ENCODE measurements at places on chromosomes 6 and 20.

DNA sequence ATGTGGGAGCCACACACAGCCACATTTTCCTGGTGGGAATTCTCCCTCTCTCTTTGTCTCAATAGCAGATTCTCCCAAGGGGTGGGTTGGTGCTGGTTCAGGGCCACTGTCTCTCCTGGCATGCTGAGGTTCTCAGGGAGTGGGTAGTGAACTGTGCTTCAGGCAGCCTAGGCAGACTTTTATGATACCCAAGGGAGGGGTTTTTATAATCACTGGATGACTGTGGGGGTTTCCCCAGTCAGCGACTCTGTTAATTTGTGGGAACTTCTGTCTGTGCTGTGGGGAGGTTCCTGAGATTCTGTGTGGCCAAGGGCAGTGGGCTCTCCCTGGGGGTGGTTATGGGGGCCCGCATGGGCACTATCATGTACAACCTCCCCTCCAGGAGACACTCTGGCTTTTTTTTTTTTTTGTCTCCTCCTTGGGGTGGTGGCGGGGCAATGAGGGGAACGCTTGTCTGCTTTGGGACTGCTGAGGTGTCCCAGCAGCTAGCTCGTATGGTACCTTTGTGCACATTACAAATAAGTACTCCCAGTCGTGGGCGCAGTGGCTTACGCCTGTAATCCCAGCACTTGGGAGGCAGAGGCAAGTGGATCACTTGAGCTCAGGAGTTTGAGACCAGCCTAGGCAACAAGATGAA lies 10.0 kb downstream of the PTK7 start:
- DNase-seq, result no peak

- DNase-seq, result no peak
Measured at GRCh38 chr20:20608041-20608440, 104.4 kb downstream of the RALGAPA2 start.

DNA sequence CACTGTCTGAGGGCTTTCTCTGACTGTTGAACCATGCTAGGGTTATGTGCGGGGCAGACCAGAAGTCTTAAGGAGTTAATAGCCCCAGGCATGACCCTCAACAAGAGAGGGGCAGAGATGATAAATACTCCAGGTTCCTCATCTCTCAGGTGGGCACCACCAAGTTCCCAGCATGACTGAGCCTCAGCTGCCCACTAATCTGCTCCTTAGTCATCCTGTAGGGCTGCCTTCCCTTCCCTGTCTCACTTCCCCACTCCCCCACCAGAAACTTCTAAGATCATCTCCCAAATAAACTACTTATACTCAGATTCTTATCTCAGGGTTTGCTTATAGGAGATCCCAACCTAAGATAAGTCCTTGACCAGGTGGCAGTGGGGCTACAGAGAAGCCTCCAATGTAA lies 137.2 kb upstream of the PRND start:
- DNase-seq, result no peak

GRCh38 chr6:97282238-97282725 lies 734 bp downstream of the MMS22L start:
- DNase-seq, result no peak

DNA sequence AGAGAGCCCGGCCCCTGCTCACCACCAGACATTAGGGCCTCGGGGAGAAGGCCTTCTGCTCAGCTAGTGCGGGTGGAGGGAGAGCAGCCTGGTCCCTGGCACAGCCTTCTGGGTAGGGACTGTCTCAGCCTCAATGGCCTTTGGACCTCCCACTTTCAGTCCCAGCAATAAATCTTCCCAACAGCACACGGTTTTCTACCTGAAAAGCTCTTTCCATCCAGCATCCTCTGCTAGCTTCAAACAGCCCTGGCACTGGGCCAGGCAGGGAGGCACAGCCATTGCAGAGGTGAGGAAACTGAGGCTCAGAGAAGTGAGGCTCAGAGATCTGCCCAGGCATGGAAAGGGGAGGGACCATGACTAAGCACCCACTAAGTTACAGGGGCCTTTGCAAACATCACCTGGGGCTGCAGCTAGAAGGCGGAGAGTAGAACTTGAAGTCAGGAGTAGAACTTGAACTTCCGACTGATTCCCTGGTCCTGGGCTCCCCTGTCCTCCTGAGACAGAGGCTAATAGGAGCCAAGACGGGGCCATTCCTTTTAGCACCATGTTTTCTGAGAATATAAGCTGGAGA lies 43.9 kb upstream of the NOL4L start:
- no peak for DNase-seq

DNA sequence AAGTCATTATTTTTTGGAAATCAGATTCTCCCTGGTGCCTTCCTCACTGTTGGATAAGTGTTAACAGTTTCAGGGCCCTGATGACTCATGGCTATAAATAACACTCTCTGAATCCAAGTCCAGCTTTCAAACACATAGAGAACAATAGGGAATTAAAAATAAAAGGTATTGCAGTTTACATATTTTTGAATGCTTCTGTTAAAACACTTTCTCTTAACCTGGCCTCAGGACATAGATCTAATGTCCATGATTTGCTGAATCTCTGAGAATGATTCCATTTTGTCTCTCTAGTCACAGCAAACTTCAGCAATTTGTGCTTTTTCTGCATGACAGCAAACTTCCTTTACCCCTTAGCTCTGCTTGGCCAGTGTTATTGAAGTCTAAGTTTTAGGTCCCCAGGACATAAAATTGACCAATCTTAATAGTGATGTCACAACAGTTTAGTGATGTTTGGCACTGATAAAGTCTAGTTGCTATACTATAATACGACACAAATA lies 1192.4 kb upstream of the CITED2 start:
- peak; percentile 41 for DNase-seq

- DNase-seq, result no peak
Measured at GRCh38 chr6:45712786-45713185, 302.9 kb downstream of the CLIC5 start.

DNA sequence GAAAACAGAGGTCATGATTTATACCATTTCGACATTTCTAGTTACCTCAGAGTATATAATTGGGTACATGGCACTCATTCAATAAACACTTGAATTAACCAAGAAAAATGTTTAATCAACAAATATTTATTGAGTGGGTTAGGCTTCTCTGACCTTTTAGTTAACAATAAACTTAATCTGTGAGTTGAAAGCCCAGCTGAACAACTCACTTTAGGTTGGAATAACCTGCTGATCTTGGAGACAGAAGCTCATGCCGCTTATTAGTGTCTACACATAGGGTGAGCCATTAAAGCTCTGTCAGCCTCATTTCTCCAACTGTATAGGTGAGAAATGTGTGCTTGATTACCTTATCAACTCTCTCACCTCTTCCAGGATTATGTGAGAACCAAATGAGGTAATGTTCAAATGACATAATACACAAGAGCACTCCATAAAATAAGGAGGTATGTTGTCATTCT lies 98.2 kb upstream of the DTNBP1 start:
- DNase-seq, result no peak

GRCh38 chr20:1824181-1824580 lies 71.0 kb upstream of the SIRPA start:
- no peak for DNase-seq

- no peak for DNase-seq
Measured at GRCh38 chr6:51541847-51542246, 545.6 kb downstream of the PKHD1 start.

DNA sequence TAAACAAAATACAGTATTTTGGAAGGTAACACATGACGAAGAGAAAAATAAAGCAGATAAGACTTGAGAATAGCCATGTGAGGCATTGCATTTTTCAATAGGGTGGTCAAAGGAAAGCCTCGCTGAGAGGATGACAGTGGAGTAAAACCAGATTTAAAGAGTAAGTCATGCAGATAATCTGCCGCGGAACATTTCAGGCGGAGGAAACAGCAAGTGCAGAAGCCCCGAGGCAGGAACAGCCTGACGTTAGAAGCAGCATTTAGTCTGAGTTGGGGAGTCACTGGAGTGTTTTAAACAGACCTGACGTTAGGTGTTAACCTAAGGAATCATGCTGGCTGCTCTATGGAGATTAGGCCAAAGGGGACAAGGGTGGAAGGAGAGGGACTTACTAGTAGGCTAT lies 65.0 kb upstream of the VSTM2L start:
- no peak for DNase-seq

DNA sequence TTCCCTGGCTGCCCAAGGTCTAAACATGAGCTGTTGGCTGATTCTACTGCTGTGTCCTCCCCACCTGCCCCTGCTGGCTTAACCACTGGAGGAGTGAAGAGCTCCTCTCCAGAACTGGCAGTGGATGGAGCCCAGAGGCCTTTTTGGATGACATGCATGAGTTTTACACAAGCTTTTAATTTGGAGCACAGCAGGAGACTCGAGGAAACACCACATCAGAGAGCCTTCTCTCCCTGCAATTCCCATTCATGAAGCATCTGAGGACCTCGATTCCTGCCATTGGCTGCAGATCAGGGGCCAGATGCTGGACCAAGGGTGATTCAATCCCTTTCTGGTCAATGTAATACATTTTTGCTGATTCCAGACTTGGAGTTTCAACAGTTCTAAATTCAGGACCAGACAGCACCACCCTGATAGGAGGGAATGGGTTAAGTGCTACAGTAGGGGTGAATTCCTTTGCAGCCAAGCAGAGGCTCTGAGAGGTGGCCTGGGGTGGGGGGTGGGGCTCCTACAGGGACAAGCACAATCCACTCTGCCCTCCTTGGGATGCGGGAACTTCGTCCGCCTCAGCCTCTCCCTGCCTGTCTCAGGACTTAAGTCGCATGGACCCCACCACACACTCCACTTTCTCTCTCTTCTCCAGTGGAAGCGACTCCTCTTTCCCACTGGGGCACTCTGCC lies 599 bp upstream of the PSORS1C1 start:
- DNase-seq, result peak; percentile 93

GRCh38 chr6:167108278-167108677 lies 14.6 kb upstream of the CCR6 start:
- no peak for DNase-seq
